ENCODE measurements at places on chromosomes 3 and 15.

GRCh38 chr3:156300929-156301840 is 180.8 kb downstream of the KCNAB1 start:
- DNase-seq: no peak

- DNase-seq: no peak
Observed at GRCh38 chr3:159473206-159473605, 515.4 kb upstream of the IL12A start.

DNA sequence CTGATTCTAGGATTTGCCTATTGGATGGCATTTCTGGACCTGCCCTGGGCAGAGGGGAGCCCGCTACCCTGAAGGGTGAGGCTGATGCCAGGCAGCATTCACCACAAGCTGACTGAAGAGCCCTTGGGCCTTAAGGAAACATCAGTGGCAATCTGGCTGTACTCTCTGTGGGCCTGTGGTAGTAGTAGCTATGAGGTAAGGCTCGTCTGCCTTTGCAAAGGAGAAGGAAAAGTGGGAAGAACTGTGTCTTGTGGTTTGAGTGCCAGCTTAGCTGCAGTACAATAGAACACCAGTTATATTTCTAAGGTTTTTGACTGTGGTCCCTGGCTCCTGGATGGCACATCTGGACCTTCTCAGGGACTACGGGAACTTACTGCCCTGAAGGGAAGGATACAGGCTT is 51.5 kb downstream of the SPTSSB start:
- DNase-seq: no peak

DNA sequence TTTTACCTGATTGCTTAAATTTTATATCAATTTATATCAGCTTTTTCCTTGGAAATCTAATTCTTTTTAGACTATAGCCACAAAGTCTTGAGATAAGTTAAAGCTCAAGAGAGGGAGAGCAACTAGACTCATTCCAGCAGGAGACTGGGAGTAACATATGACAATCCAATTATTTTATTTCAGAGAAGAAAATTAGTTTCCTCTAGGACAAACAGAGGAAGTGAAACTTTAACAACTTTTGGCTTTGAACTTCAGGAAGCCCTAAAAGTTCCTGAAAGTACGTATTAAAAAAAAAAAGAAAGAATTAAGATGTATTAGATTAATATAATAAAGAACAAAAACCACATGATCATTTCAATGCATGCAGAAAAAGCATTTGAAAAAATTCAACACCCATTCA is 13.9 kb upstream of the UBE2E2 start:
- no peak for DNase-seq

DNA sequence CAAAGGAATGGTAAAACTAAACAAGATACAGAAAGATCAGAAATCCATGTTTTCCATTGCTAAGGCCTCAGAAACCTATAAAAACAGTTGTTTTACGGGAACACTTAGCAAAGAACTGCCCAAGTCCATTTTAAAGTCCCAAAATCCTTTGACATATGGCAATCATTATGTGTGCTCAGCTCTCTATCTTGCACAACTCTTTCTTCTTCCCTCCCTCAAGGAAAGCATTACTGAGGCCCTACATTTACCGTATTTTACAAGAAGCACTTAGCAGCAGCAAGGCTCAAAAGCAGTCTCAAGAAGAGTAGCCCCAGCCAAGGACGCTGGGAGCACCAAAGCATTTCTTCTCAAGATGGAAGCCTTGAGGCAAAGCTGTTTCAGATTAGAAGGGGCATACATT is 169.6 kb upstream of the LRTM1 start:
- no peak for DNase-seq

All from heart right ventricle (tissue), 16 donors.